ENCODE measurements at places on chromosomes 7 and 10.
A peak's percentile ranks its signal among the peaks of the same experiment; 100 is the strongest.

DNA sequence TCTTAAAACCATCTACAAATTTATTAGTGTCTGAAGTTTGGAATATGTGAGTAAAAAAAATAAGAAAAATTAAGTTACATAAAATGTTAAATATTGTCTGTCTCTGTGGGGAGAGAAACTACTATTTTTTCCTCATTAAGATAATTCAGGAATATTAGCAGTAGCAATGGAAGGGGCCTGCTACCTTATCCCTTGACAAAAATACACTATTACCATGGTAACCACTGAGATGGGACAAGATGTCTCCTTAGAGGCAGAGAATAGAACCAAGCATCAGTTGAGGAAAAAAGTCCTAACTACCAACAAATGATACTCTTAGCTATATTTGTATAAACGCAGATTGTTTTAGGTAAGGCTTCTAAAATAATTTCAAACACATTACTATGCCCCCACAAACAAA lies 150.7 kb upstream of the LSM8 start:
- DNase-seq, result no peak

GRCh38 chr10:110226926-110227641 lies 19.7 kb downstream of the MXI1 start:
- peak; percentile 57 for DNase-seq

DNA sequence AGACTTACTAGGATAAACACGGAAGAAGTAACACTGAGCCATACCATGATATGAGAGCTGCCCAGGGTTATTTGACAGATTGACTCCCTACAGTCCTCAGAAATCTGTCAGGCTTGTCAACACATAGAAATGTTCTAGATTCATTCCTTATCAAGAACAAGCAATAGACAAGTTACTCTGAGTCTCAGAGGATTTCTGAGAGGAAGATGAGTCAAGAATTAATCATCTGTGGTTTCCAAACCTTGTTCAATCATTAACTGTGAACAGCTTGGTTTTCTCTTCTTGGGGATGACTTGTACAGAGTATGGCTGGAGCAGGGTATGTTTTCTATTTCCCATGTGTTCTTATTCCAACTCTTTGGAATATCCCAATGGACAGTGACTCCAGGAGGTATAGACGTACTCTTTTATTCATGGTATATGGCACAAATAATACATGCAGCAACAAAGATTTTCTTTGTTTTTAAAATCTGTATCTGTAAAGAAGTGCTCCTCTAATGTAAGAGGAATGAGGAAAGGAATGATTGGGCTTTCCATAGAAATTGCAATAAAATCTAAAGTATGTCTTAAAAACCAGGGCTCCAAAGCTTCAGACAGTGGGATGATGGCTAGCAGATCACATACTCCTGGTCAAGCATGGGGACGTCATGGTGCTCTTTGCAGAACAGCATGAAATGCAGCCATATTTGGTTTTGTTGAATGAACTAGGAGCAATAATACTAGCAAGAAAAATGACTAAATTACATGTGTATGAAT lies 11.9 kb upstream of the SFR1 start:
- no peak for DNase-seq

- DNase-seq, result no peak
Observed at GRCh38 chr10:126906704-126907422, 1.6 kb downstream of the DOCK1 start.

- no peak for DNase-seq
Observed at GRCh38 chr7:119842337-119842736, 430.6 kb upstream of the KCND2 start.

GRCh38 chr10:35795131-35795824 lies 153.2 kb upstream of the FZD8 start:
- no peak for DNase-seq

GRCh38 chr7:11754123-11754522 lies 77.9 kb downstream of the THSD7A start:
- DNase-seq, result no peak

- DNase-seq, result no peak
Observed at GRCh38 chr7:31828520-31828919, 141.5 kb downstream of the PPP1R17 start.

DNA sequence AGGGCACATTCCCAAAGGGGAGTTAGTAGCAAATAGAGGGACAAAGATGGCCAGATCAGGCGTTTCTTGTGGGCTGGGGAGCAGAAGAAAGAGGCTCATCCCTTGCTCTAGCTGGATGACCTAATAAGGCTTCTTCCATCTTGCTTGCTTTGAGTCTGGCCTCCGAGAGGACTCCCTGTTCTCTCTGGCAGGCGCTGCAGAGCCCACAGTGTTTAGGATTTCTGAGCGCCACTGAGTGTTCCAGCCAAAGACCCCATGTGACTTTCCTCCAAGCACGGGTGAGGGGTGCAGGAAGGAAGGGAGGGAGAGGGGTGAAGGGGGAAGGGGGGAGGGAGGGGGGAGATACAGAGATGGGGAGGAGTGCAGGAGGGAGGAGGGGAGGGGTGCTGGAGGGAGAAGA lies 203.8 kb upstream of the SVIL start:
- DNase-seq, result no peak

GRCh38 chr10:71605263-71605962 lies 114.2 kb downstream of the C10orf105 start:
- no peak for DNase-seq

DNA sequence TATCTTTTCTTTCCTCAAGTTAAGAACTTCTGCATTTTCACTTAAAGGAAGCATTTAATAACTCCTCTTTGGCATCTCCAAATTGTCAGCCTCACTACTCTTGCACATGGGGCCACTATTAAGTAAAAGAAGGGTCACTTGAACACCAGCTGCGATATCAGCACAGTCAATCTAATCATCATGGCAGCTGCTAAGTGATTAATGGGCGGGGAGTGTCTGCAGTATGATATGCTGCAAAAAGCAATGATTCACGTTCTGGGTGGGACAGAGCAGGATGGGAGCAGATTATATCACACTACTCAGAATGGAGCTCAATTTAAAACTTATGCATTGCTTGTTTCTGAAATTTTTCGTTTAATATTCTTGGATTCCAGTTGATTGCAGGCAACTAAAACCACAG lies 447.4 kb upstream of the PFKP start:
- no peak for DNase-seq

GRCh38 chr7:109842386-109842785 lies 1248.5 kb upstream of the LRRN3 start:
- no peak for DNase-seq

DNA sequence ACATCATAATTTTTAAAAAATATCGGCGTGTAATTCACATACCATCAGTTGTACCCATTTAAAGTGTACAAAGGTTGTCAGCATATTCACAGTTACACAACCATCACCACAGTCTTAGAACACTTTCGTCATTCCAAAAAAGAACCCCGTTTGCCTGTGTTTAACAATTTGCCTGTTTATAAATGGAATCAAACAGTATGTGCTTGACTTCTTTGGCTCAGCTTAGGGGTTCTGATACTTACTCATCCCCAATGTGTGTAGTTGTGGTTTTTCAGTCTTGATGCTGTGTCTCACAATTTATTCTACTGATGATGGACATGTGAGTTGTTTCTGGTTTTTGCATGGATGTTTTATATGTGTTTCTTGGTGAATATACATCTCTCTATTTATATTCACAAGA lies 50.0 kb downstream of the PRPF18 start:
- DNase-seq, result no peak

DNA sequence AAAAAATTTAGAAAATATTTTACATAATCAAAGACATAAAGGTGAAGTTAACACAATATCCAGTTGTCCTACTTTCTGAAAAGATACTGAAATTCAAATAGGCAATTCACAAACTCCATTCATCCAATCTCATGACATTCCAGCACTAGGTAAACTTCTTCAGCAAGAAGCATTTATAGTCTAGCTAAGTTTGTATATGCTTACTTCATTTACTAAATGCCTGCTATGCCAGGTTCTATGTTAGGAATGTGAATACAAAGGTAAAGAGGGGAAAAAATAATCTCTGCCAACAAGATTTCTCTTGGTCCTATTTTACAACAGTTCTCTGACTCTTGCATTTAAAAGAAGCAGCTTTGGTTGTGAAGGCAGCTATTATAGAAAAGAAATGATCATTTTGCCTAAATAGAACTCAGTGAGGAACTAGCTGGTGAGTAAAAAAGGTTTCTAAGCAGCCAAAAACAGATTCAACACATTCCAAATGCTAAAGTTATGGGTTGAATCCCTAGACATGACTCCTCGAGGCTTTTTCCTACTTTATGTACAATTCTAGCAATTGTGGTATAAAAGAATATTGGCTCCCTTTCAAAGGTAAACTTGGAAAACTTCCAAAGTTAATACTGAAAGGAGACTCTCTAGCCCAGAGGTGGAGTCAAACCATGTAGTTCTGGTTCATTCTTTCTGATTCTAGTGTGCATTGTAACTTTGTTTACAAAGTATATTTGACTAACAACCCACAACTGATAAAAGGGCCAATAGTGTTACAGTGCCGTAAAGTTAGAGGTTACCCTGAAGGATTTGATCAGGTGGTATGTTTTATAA lies 30.9 kb upstream of the KLHL7 start:
- DNase-seq, result no peak

- DNase-seq, result no peak
Observed at GRCh38 chr10:74363727-74364126, 212.7 kb downstream of the ADK start.

DNA sequence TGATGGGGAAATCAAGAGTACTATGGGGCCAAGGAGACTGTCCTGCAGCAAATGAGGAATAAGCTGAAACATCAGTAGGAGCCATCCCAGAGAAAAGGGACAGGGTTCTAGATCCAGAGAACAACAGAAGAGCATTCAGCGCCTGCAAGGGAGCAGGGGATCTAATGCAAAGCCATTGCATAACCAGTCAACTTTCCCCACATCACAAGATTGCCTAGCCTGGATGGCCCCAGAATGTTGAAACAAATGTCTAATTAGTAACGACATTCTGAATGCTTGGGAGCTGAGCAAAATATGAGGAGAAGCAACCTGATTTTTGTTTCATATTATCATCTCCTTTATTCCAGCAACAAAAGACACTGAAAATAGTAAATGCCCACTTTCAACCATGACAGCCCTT lies 2.7 kb upstream of the MPP7 start:
- no peak for DNase-seq

GRCh38 chr10:62159351-62159750 lies 109.3 kb downstream of the RTKN2 start:
- DNase-seq, result no peak

DNA sequence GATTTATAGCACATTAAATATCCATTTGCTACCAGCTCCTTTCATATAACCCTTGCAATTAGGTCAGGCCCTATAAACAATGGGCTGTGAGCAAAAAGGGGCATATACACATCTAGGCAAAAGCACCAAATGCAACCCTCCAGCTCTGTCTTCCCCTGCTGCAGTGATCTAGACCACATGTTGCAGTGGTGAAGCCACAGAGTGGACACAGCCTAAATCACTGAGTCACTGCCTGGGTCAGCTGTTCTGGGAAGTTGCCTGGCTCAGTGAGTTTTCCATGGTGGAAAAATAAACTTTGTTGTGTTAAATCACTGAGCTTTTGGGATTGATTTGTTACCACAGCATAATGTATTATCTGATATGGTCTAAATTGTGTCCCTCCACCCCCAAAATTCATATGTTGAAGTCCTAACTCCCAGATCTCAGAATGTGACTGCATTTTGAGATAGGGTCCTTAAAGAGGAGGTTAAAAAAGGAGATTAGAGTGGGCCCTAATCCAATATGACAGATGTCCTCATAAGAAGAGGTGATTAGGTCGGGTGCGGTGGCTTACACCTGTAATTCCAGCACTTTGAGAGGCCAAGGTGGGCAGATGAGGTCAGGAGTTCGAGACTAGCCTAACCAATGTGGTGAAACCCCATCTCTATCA lies 70.4 kb downstream of the ZFAND4 start:
- DNase-seq, result no peak
